Naive thymus-derived CD4-positive, alpha-beta T cell (primary cell): ENCODE measurements at places on chromosomes 13 and 19. TPM values are rescaled to one million over a fixed set of nuclear protein-coding genes. Genes with fewer than 3 reads are reported as not detected.

GRCh38 chr19:20247016-20247683, 80.1 kb downstream of the ZNF486 start:
- no peaks in the 10 kb centered on the region for H3K4me1 ChIP-seq
- H3K36me3 ChIP-seq: no peaks in the 10 kb centered on the region
- no peak overlapping the region for H3K27ac ChIP-seq
- H3K27me3 ChIP-seq: no peaks in the 10 kb centered on the region

DNA sequence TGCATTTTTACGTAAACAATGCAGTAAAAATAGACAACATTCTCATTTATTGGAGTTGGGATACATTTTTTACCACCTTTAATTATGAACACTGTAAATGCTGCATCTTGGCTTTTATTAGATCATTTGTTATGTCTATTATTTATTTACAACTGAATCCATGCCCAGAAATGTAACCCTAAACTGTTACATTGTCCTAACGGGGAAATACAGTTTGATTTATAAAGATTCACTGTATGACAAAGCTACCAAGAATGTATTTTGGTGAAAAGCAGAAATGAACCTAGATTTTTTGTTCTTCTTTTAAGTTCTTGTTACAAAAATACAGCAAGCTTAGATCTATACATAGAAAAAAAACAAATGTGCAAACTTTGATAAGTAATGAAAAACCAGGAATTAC, 1.1 kb downstream of the METTL21C start:
- H3K4me3 ChIP-seq: no peak overlapping the region
- no peaks in the 10 kb centered on the region for H3K4me1 ChIP-seq
- H3K27ac ChIP-seq: no peak overlapping the region
- H3K36me3 ChIP-seq: no peaks in the 10 kb centered on the region
- DNase-seq: no peak
- H3K27me3 ChIP-seq: no peaks in the 10 kb centered on the region

- no peaks in the 10 kb centered on the region for H3K27me3 ChIP-seq
- no peaks in the 10 kb centered on the region for H3K36me3 ChIP-seq
- H3K4me1 ChIP-seq: no peaks in the 10 kb centered on the region
- no peak overlapping the region for H3K4me3 ChIP-seq
- H3K27ac ChIP-seq: no peak overlapping the region
Observed at GRCh38 chr13:96792736-96793403, 201.4 kb downstream of the OXGR1 start.

CGB1 gene
- not detected for total RNA-seq

DNA sequence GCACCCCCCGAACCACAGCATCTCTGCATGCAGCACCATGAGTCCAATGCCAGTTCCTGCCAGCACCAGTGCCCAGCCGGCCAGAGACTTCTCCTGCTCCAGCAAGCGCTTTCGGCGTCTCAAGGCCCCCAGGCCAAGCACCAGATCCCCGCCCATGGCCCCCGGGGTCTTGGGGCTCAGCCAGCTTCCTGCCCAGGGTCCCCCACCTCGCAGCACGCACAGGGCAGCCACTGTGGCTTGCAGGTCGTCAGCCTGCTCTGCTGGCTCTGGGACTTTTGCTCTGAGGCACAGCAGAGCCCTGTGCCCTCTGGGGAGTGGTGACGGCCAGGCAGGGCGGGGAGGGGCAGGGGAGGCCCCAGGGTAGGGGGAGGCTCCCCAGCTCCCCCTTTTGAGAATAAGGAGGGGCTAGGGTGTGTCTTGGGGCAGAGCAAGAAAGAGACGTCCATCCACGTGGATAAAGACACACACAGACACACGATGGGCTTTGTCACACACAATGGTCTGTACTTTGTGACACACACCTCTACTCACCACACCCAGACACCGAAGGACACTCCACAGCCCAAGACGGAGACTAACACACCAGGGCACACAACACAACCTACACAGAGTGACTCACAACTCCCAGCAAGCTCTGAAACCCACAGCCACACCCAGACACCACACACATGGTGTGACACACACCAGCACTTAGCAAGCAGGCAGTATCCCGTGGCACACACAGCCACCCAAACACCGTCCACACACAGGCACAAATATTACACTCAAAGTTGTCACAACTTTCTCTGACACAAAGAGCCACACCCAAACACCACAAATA, at the start of gene KCNN4:
TSS of gene KCNN4 (minus strand) at position 268 of the 820 bp plus-strand sequence. CDS start at position 156, 112 bp downstream.
- no peaks in the 10 kb centered on the region for H3K36me3 ChIP-seq
- H3K4me3 ChIP-seq: peak within 1 kb of the TSS; percentile 42
- H3K27ac ChIP-seq: peak within 1 kb of the TSS; percentile 71
- peak; percentile 35 for DNase-seq

- no peaks in the 10 kb centered on the region for H3K4me1 ChIP-seq
- no peak overlapping the region for H3K4me3 ChIP-seq
- H3K27ac ChIP-seq: no peak overlapping the region
- H3K36me3 ChIP-seq: no peaks in the 10 kb centered on the region
- no peak for DNase-seq
Observed at GRCh38 chr13:34578917-34579316, 363.2 kb upstream of the NBEA start.

NDFIP2 gene
- total RNA-seq: 118 and 123 TPM in 2 replicates

DKKL1 gene
- not detected for total RNA-seq

DNA sequence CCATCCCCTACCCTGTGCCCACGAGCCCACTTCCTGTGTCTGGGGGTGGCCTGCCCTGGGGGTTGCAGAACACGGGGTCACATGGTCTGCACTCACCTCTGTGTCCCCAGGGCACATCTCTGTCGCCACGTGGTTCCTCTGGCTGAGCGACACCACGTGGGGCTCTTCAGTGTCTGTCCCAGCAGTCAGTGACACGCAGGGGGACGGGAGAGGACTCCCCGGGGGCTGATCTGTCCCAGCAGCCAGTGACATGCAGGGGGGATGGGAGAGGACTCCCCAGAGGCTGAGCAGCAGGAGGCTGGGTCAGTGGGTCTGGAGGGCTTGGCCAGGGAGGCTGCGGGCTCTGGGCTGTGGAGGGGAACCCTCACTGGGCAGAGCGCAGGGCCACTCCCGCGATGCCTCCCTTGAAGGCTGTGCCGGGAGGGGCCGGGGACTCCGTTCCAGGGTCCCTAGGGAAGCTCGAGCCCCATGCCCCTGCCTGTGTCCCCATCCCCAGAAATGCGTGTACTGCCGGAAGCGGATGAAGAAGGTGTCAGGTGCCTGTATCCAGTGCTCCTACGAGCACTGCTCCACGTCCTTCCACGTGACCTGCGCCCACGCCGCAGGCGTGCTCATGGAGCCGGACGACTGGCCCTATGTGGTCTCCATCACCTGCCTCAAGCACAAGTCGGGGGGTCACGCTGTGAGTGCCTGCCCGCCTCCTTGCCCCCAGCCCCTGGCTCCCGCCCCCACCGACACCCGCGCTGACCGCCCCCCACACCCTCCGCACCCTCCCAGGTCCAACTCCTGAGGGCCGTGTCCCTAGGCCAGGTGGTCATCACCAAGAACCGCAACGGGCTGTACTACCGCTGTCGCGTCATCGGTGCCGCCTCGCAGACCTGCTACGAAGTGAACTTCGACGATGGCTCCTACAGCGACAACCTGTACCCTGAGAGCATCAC, 174.8 kb downstream of the KDM4B start:
- H3K4me3 ChIP-seq: no peak overlapping the region
- DNase-seq: no peak
- no peak overlapping the region for H3K27ac ChIP-seq
- peaks cover 15% of the 10 kb centered on the region for H3K4me1 ChIP-seq
- H3K27me3 ChIP-seq: no peaks in the 10 kb centered on the region

GRCh38 chr13:106186366-106187030, 349.0 kb downstream of the EFNB2 start:
- H3K27ac ChIP-seq: no peak overlapping the region
- H3K36me3 ChIP-seq: no peaks in the 10 kb centered on the region
- H3K27me3 ChIP-seq: no peaks in the 10 kb centered on the region
- no peak for DNase-seq
- no peak overlapping the region for H3K4me3 ChIP-seq

ABCA7 gene
- 155 TPM for total RNA-seq

DNA sequence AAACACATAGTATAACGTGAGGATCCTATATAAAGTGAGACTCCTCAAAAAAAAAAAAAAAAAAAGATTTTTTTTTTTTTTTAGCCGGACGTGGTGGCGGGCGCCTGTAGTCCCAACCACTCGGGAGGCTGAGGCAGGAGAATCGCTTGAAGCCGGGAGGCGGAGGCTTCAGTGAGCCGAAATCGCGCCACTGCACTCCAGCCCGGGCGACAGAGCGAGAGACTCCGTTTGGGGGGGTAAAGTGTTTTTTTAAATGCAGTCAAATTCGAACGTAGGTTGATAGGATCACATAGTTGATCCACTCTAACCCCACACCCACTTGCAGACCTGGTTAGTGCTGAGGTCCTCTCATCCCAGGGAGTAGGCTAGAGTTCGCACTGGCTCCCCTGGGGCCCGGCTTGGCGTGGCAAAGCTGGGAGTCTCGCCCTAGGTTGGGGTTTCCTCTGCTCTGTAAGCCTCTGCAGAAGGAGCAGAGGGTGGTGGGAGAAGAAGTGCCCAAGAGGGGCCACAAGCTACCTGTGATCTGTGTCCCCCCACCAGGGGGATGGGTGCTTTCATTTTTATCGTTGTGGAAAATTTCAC, 6.5 kb downstream of the RNF225 start:
- H3K27ac ChIP-seq: peak overlapping the region; percentile 91
- H3K4me3 ChIP-seq: peak overlapping the region; percentile 77
- no peaks in the 10 kb centered on the region for H3K36me3 ChIP-seq
- no peaks in the 10 kb centered on the region for H3K27me3 ChIP-seq
- H3K4me1 ChIP-seq: peaks cover 14% of the 10 kb centered on the region

DNA sequence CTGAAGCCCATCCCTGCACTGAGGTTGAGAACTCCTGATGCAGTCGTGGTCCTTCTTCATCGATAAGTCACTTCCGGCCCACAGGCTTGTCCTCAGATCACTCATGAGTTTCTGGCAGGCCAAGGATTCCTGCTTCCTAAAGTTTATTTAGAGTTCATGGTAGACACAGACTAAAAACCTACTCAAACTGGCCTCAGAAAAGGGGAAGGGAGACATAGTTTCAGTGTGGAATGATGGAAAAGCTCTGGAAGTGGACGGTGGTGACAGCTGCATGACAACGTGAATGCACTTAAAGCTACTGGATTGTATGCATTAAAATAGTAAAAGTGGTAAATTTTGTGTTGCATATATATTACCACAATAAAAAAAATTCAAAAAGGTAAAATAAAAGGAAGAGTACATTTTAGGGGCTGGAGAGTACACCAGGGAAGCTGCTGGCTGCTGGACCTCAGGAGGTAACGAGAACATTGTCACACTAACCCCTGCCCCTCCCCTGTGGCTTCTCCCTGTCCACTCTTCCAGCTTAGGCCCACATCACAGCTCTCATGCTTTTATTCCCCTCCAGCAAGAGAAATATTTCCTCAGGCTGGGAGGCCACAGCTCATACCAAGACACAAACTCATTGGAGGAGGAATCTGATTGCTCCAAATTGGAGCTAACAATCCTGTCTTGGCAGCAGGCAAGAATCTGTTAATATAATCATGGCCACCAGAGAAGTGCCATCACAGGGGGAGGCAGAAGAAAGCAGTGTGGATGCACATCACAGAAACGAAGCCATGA, 741.0 kb downstream of the UQCRFS1 start:
- H3K27ac ChIP-seq: no peak overlapping the region
- peaks cover 11% of the 10 kb centered on the region for H3K4me1 ChIP-seq
- no peak overlapping the region for H3K4me3 ChIP-seq

DCT gene
- total RNA-seq: 0.61 TPM

DNA sequence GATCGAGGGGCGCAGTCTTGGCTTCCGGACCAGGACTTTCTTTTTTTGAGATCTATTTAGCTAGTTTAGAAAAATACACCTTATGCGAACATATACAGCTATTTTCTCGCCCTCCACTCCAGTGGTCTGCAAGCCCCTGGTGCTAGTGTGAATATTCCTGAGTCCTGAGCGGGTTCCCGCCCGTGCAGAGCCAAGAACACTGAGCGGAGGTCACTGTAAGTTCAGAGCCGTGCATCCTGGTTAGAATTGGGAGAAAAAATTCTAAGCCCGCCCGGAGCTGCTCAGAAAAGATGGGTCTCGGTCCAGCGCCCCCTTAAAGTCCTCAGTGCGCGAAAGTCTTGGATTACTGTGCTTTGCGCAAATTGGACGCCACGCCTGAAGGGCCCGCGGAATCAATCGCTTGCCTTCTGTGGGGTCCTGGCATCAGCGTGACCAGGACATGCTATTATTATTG, 117.7 kb downstream of the KCNRG start:
- no peaks in the 10 kb centered on the region for H3K36me3 ChIP-seq
- peaks cover 30% of the 10 kb centered on the region for H3K27me3 ChIP-seq
- H3K4me3 ChIP-seq: no peak overlapping the region
- no peak for DNase-seq
- peaks cover 34% of the 10 kb centered on the region for H3K4me1 ChIP-seq

DNA sequence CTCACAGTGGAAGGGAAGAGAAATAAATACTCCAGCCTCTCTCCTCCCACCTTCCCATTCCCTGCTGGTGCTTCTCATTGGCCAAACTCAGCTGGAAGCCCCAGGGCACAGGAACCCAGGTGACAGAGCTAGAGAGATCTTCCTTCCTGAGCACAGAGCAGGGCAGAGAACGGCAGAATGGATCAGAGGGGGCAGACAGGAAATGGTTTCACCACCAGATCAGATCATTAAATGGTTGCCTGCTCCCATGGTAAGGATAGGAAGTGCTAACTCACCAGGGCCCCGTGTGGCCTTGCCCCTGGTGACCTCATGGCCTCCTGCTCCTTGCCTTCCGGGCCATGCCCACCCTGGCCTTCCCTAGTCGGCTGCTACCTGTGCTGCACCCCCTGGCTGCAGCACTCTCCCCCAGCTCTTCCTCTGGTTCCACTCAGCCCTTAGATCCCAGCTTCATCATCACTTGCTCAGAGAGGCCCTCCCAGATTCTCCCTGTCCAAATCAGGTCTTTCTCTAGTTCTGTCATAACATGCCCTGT, 108.7 kb downstream of the DPF1 start:
- no peaks in the 10 kb centered on the region for H3K4me1 ChIP-seq
- no peak overlapping the region for H3K27ac ChIP-seq
- DNase-seq: no peak
- no peak overlapping the region for H3K4me3 ChIP-seq
- H3K27me3 ChIP-seq: no peaks in the 10 kb centered on the region
- H3K36me3 ChIP-seq: no peaks in the 10 kb centered on the region

GRCh38 chr13:33125821-33126570, 109.8 kb downstream of the KL start:
- H3K36me3 ChIP-seq: no peaks in the 10 kb centered on the region
- H3K4me3 ChIP-seq: no peak overlapping the region
- H3K27ac ChIP-seq: no peak overlapping the region
- no peaks in the 10 kb centered on the region for H3K4me1 ChIP-seq

GRCh38 chr13:33188093-33188882, 97.3 kb downstream of the STARD13 start:
- DNase-seq: no peak
- H3K27me3 ChIP-seq: no peaks in the 10 kb centered on the region
- no peak overlapping the region for H3K27ac ChIP-seq
- H3K4me3 ChIP-seq: no peak overlapping the region
- H3K4me1 ChIP-seq: no peaks in the 10 kb centered on the region
